ENCODE measurements at places on chromosomes 12 and 14.

- no peak for DNase-seq
Observed at GRCh38 chr12:74483057-74483456, 54.6 kb upstream of the ATXN7L3B start.

DNA sequence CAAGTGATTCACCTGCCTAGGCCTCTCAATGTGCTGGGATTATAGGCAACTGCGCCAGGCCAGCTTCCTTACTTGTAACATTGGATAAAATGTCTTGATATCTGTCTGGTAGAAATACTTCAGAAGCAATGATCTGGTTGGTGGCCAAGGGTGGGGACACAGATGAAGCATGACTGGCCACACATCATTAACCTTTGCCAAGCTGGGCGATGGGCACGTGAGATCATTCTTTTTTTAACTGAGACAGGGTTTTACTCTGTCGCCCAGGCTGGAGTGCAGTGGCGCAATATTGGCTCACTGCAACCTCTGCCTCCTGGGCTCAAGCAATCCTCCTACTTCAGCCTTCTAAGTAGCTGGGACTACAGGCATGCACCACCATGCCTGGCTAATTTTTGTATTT is 31.1 kb downstream of the PLEKHH1 start:
- DNase-seq: no peak

DNA sequence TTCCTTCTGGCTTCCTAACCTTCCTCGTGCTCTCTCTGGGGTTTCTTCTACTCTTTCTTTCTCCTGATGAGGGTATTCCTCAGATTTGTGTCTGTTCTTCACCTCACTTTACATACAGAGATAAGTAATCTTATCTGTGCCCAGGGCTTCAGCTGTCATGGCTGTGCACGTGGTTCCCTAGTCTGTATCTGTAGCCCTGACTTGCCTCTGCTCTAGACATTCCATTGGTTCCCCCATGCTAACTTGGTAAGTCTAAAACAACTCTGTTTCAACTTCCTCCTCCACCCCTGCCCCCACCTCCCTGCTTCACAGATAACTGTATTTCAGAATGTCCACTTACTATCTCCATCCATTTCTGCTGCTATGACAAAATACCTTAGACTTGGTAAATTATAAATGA is 10.8 kb downstream of the DIP2B start:
- DNase-seq: no peak

GRCh38 chr14:26959437-26959836 is 361.6 kb upstream of the NOVA1 start:
- DNase-seq: no peak

GRCh38 chr12:94721173-94721572 is 70.8 kb upstream of the TMCC3 start:
- DNase-seq: no peak

- DNase-seq: no peak
Observed at GRCh38 chr12:43903686-43904085, 67.8 kb downstream of the TMEM117 start.

DNA sequence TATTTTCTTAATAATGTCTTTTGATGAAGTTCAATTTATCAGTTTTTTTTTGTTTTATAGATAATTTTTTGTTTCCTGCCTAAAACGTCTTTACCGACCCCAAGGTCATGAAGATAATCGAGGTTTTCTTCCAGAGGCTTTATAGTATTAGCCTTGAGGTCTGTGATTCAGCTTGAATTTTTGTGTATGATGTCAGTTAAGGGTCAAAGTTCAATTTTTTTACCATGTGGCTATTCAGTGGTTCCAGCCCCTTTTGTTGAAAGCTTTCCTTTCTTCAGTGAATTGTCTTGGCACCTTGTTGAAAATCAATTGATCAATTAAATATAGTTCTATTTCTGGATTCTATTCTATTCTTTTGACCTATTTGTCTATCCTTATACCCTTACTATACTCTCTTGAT is 3.2 kb upstream of the MGST1 start:
- DNase-seq: no peak

All from nucleus accumbens (tissue), 56 donors.